NCI-H510A (cell line): ENCODE measurements at places on chromosomes 1 and 21.

- DNase-seq: no peak
These were observed 848 bp downstream of the CTTNBP2NL start for GRCh38 chr1:112396653-112397471.

GRCh38 chr21:34810786-34811185 is 142.0 kb downstream of the CLIC6 start:
- DNase-seq: no peak

DNA sequence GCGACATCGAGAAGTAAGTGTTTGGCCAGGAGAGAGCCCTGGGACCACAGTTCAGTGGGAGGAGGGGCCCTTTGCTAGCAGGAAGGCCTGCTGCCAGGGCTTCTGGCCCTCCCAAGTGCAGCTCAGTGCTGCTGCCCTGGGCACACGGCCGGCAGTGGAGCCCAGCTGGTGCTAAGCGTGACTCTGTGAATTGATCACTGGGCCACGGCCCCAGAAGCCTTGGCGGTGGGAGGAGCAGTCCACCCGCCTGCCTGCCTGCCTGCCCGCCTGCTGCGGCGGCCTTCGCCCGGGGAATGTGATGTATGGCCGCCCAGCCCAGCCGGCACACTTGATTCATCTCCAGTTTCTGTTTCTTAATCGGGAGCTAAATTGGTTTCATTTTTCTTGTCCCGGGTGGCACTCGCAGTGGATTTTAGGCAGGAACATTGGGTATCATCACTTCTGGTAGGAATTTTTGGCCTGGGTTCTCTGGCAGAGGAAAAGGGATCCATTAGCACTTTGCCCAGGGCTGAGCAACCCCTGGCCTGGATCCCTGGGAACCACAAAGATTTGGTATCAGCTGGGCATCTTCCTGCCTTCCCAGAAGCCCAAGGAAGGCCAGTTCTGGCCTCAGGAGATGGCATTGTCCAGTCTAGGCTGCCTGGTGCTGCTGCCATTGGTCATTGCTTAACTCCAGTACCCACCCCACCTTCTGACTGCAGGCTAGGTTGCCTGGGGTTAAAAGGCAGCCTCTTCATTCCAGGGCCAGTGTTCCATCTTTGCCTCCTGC is 28.6 kb downstream of the TMEM53 start:
- DNase-seq: no peak

GRCh38 chr1:30612536-30613065 is 110.8 kb downstream of the MATN1 start:
- DNase-seq: no peak

DNA sequence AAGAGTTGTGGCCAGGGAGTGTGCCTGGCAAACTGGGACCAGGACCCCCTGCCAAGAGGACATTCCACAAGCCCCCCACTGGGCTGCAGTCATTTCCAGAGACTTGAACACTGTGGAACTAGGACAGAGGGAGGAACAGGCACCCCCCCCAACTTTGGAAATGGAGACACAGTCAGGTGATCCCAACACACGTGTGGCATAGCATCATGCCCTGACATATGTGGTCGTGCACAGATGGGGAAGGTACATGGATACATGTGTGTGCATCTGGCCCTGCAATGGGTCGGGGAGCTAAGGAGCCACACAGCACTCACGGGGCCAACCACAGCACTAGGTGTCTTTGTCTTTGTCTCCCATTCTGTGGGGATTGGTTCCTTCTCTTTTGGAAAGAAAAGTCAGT is 6.6 kb upstream of the TFF3 start:
- no peak for DNase-seq

GRCh38 chr1:13549521-13549920 is 34.1 kb upstream of the PDPN start:
- DNase-seq: no peak

DNA sequence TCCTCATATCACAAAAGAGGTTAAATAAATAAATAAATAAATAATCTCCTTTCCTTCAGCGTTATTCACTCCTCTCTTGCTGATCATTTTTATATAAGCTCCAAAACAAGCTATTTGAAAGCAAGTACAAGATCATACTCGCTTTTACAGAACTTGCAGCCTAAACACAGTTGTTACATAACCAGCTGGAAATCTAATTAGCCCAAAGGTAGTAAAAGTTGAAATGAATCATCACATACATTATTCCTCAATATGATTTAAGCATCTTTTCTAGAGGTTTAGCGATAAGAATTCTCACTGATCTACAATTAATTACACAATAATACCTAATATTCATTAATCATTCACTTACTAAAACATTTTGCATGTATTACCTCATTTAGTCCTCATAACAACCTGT is 160.2 kb downstream of the COP1 start:
- no peak for DNase-seq

DNA sequence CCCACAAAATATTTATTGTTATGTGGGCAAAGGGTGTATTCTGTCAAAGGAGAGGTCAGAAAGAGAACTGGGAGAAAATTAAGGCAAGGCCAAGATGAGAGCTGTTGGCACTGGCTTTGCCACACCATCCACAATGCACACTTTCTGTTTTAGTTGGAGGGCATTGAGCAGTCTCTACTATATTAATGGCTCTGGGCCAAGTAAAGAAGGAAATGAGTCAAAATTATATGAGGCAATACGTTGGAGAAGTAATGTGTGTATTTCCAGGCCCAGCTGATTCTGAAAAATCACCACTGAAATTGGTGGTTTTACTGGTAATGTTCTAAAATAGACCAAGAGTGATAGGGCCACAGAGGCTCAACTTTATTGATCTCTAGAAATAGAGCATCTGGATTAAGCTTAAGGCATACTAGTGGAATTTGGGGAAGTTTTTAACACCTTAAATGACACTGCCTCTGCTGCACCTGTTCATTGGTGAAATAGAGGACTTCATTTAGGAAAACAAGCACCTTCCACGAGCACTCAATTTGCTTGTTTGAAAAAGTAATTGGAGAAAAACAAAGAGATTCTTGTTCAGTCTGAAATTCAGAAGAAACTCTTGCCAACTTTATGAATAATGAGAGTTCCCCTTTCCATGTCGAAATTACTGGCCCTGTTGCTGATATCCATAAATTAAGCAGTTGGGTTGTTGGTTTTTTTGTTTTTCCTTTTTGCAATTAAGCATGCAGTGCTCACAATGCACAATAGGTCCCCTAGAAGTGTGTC is 424.9 kb downstream of the ADGRL2 start:
- no peak for DNase-seq

DNA sequence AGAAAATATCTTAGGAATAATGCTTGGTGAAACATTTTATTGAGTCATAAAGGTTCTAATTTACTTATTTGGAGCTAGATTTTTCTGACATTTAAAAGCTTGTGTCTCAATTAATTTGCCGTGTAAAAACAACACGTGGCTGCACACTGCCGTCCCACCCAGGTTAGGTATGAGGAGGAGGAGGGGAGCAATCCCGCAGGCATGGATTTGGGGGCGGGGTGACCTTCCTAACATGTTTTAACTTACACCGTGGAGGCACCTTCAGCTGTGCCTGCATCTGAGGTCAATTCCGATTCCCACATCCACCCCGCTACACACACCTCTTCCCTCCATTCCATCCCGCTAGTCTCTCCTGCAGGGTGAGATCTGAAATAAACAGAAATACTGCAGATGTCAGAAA is 28.5 kb upstream of the UMODL1 start:
- DNase-seq: no peak

- DNase-seq: no peak
These were observed 22.6 kb upstream of the OPRD1 start for GRCh38 chr1:28789412-28789811.

GRCh38 chr1:1330366-1331067 is 563 bp upstream of the TAS1R3 start:
- DNase-seq: no peak

DNA sequence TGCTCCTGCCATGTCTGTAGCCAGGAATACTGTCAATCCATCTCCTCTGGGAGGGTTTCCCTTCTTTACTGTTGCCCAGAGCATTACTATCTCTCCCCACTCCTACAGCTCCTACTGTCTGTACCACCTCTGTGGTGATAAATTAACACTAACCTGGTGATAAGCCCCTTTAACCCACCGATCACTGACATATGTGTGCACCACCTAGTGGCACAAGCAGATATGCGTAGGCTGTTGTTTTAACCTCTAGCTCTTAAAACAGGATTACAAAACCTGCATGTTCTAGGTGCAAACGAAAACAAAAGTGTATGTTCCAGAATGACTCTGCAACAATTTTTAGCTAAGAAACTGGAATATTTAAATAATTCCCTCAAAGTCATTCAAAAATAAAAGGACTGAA is 93.9 kb upstream of the BEND5 start:
- DNase-seq: no peak

DNA sequence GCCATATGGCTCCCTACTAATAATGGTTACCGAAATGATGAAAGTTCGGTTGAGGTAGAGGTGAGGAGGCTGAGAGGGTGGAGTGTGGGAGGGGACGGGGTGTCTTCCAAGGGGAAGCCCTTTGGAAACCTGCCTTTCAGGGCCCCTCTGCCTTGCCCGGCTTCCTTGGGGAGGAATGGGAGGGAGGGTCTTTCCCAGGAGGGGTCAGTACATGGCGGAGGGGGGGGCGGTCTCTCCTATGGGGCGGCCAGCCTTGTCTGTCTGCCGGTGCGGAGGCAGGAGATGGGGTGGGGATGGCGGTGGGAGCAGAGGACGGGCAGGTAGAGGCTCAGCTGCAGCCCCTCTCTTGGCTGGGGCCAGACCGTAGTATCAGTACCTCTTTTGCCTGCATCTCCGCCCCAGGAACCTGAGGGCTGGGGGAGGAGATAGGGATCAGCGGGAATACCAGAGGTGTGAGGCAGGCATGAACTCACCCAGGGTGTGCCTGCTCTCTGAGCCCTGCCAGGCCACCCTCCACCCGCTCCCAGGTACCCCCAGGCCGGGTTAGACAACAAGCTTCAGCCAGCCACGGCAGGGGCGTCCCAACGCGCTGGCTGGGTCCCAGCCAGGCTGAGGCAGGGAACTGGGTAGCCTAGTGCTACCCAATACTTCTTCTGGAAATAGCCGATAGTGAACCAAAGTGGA is 79.4 kb upstream of the POU3F1 start:
- no peak for DNase-seq
